ENCODE measurements at places on chromosomes 13 and 19.

GRCh38 chr19:3104708-3104983 lies 10.5 kb downstream of the GNA11 start:
- DNase-seq: no peak

DNA sequence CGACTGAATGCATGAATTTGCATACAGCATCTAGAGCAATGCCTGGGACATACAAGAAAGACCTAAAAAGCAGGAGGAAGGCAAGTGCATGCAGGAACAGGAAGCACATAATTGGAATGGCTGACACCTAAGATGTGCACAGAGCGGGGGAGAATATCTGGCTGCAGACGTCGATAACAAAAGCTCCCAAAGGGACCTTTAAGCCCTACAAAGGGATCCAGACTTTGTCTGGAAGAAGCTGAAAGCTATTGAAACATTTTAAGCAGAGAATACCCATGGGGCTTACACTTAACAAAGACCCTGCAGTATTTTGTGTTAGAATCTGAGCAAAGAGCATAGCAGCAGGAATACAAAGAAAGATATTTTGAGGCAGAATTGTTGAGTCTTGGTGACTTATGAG lies 107.4 kb upstream of the CLDN10 start:
- DNase-seq: no peak

DNA sequence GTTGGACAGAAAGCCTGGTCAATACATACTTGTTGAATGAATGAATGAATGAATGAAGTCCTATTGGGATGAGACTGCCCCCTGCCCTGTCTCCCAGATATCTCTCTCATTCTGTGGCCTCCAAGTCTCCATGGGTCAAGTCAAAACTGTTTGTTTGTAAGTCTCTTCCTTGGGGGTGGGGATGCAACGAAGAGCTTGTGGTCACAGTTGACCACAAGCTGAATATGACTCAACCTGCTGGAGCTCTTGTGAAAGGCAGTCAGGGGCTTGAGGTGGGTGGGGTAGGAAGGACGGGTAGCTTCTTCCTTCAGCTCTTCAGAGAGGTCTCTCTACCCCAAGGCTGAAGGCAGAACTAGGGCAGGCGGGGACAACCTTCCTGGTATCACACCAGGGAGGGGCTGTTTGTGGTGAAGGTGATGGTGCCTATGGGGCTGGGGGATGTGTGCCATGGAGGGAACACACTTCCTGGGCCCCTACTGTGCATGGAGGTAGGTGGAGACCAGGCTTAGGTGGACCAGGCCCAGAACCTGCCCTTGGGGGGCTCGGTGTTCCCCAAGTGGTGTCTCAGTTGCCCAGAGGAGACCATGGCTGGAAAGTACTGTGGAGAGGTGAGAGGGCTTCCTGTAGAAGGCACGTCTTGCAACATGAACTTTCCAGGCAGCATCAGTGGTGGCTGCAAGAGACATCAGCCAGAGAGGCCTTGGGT lies 8.0 kb downstream of the MYO1F start:
- no peak for DNase-seq

DNA sequence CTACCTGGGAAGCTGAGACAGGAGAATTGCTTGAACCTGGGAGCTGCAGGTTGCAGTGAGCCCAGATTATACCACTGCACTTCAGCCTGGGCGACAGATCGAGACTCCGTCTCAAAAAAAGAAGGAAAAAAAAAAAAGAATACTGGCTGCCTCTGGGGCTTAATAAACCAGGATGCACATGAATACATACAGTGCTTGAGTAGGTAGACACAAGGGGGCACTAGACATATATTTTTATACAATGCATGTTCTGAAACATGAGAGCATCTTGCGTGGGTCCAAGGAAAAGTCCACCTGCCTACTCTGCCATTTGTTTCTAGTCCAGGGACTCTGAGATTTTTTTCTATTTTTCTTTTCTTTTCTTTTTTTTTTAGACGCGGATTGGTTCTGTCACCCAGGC lies 31.2 kb downstream of the KEAP1 start:
- DNase-seq: no peak

DNA sequence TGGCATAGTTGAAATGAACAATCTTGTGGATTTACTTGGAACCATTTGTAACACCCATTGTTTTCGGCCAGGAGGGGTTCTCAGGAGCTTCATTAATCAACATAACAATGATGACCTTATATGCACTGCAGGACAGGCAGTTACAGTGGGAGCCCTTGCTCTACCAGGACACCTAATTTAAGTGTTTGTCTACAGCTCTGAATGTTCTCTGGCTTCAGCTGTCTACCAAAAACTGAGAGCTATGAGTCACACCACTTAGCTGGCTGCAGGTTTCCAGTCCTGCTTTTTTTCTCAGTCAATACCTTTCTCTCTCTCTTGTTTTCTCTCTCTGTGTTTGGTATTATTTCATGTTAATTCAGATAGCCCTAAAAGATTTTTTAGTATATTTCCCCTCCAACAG lies 105.4 kb upstream of the MBNL2 start:
- no peak for DNase-seq

GRCh38 chr13:44064357-44064756 lies 184.7 kb downstream of the LACC1 start:
- DNase-seq: no peak

DNA sequence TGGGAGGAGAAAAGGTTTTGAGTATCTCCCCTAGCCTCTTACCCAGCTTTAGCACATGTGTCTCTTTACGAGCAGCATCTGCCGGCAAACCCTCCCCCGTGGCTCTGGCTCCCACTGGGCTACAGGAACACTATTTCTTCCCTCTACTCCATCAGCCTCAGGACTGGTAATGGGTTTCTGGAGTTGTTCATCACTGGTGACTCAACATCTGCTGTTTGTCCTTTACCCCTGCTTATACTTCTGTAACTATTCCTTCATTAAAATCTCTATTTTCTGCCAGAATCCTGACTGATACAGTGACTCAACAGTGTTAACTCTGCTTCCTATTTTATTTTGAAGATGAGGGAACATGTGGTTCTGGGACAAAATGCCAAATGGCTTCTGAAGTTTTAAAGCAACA lies 437.3 kb upstream of the HTR2A start:
- no peak for DNase-seq

DNA sequence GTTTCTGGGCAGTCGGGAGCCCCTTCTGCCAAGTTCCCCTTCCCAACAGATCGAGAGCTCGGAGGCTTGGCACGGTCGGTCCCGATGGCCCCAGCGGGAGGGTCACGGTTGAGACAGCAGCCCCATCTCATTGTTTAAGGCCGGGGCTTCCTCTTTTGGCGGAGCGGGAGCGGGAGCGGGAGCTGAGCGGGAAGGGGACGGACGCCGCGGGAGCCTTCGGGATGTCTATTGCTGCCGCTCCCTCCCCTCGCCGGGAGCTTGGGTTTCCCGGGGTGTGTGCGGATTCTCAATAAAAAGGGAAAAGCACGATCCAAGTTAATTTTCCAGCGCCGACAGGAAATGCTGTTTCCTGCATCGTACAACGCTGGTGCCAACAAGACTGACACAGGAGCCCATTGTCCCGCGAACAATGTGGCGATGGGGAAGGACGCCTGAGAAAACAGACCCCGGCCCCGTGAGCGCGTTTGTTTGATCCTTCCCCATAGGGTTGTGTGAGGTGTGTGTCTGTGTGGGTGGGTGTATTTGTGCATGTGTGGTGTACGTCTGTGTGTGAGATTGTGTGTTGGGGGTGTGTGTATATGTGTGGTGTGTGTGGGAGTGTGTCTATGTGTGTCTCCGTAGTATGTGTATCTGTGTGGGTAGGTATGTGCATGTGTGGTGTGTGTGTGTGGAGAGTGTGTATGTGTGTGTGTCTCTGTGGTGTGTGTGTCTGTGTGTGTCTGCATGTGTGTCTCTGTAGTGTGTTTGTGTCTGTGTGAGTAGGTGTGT lies 36.3 kb upstream of the FLT1 start:
- DNase-seq: no peak

DNA sequence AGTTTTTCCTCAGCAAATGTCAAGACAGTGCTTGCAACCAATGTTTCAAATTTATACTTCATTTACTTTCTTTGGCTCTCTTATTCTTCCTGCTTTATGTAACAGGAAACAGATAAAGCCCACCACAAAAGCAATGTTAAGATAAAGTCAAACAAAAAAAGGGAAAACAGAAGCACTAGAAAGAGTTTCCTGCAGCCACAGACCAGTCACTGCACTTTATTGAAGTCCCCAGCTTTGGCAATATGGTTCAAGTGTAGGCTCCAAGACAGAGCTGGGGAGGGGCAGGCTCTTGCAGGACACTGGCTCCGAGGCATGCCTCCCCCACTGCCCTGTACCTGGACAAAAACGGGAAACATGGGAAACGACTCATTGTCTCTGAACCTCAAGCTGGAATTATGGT lies 15.3 kb upstream of the CDC16 start:
- no peak for DNase-seq

DNA sequence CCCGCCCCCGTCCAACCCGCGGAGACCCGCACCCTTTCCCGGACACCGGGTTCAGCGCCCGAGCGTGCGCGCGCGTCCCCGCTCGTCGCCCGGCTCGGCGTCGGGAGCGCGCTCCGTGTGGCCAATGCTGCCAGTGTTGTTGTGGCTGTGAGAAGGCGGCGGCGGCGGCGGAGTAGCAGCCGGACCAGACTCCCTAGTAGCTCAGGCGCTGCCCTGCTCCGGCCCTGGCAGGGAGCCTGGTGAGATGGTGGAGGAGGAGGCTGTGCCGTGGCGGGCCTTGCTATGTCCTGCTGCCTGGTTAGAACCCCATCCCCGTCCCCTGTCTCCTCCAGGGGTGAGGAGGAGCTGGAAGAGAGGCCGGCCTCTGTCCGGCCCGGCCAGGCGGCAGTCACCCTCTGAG lies 553.2 kb downstream of the TUBA3C start:
- no peak for DNase-seq

DNA sequence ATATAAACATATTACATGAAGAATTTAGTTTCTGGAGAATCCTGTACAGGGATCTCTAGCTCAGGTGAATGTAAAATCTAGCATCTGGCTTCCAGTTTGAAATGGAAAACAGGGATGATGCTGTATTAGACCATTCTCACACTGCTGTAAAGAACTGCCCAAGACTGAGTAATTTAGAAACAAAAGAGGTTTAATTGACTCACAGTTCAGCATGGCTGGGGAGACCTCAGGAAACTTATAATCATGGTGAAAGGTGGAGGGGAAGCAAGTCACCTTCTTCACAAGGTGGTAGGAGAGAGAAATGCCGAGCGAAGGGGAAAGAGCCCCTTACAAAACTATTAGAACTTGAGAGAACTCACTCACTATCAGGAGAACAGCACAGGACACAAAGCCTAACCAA lies 17.0 kb upstream of the N4BP2L2 start:
- no peak for DNase-seq

GRCh38 chr13:108345016-108345415 lies 75.5 kb downstream of the TNFSF13B start:
- no peak for DNase-seq

DNA sequence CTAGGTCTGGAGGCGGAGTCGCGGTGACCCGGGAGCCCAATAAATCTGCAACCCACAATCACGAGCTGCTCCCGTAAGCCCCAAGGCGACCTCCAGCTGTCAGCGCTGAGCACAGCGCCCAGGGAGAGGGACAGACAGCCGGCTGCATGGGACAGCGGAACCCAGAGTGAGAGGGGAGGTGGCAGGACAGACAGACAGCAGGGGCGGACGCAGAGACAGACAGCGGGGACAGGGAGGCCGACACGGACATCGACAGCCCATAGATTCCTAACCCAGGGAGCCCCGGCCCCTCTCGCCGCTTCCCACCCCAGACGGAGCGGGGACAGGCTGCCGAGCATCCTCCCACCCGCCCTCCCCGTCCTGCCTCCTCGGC lies at the start of gene SLC5A5:
Gene SLC5A5 (plus strand): TSS at position 68 of the 373 bp plus-strand sequence. CDS start 375 bp downstream, outside the sequence.
- DNase-seq: no peak

- DNase-seq: peak; percentile 62
Observed at GRCh38 chr19:23075031-23075733, 41.6 kb upstream of the ZNF730 start.

DNA sequence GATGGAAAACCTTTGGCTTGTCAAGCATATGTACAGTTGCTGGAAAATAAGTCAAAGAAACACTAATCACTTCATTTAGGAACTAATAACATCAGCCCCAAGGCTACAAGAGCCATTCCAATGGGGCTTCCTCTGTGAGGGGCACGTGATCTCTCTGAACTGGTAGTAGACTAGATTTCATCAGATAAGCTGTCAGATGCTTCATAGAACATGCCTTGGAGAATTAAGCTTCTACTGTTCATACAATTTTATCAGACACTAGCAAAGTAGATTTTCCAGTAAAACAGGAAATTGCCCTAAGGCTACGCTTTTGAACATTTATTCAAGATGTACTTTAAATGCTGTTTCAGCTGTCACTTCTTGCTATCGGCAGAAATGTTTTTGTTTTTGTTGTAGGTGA lies 107.8 kb downstream of the EDNRB start:
- DNase-seq: no peak

DNA sequence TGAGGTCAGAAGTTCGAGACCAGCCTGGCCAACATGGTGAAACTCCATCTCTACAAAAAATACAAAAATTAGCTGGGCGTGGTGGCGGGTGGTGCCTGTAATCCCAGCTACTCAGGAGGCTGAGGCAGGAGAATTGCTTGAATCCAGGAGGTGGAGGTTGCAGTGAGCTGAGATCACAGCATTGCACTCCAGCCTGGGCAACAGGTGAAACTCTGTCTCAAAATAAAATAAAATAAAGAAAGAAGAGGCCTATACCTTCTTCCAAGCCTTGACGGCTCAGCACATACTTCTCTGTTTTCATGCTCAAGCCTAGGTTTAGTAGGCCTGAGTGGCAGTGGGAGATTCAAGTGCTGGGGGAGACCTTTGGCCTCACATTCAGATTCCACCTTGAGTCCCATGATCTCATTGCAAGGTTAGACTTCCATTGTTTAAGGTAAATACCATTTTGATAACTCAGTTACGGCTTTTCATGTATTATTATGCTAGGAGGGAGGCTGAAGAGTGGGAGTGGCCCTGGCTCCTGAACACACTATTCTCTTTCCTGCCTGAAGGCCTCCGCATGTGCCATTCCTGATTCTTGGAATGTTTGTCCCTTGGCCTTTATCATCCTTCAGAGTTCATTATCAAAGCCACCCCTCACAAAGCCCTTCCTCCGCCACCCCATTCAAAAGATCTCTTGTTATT lies 1.6 kb upstream of the SPINT2 start:
- no peak for DNase-seq

- no peak for DNase-seq
Observed at GRCh38 chr13:66339214-66339613, 890.9 kb downstream of the PCDH9 start.

GRCh38 chr19:1410136-1410786 lies 2.9 kb downstream of the DAZAP1 start:
- no peak for DNase-seq

DNA sequence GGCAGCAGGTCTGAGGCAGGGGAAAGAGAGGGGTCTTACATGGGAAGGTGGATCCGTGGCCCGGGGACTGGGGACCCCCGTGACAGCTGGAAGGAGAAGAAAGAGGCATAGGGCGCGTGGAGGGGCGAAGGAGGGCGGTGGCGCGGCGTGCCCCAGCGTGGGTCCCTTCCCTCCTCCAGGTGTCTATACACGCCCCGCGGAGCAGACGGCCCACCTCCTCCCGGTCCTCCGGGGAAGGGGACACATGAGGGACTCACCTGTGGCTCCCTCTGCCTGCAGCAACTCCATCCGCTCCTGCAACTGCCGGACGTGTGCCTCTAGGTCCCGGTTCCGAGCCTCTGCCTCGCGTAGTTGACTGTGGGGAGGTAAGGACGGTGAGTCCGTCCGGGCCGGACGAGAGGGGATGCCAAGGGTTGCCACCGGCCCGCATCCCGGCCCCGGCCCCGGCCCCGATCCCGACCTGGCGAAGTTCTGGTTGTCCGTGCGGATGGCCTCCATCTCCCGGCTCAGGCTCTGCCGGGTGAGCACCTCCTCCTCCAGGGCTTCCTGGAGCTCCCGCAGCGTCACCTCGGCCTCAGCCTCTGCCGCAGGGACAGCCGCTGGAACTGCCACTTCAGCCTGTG lies 2.4 kb upstream of the SIX5 start:
- DNase-seq: no peak

GRCh38 chr13:110890279-110891165 lies 24.3 kb downstream of the ANKRD10 start:
- DNase-seq: no peak

Data from NCI-H1436 (cell line).